Stimulated activated naive B cell treated with anti-CD40 and anti-IgM and Interleukin-4, amounts not matched to agents 10 μg/mL and 1 μg/mL and 100 μg/mL, for 72 hours (primary cell): ENCODE measurements at places on chromosomes 16 and 17.

GRCh38 chr17:50196826-50197225, 4.6 kb downstream of the COL1A1 start:
- DNase-seq, result no peak

GRCh38 chr16:67077871-67078270, 31.9 kb upstream of the PHAF1 start:
- no peak for DNase-seq

DNA sequence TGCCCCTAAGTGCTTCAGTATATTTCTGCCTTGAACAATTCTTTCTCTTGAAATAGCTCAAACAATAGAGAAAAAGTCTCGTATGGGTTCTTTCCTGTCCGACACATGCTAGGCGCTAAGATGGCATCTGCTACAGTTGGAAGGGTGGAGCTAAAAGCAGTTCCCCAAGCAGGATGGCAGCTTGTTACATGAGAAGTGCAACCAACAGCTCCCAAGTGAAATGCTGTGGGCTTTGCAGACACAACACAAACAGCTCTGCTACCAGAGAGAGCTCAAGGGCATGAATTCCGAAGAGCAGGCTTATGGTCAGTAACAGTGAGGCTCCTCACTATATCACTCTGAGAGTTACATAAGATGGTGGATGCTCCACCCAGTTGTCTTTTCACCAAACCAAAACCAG, 83.8 kb downstream of the VPS53 start:
- DNase-seq, result no peak

DNA sequence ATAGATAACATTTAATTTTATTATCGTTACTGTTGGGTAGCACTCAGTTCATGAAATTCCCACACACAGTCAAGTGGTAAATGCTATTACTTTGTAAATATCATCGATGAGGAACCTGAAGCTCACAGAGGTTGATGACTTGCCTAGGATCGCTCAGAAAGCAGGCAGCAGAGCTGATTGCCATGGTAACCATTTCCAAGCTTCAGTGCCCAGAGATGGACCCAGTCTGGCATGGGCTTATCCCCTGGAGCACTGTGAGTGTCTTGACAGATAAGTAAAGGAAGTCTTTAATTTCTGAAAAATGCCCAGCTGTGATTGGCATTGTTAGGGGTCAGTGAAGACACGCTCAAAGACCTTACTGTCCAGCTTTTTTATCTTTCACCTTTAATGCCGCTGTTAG, 95.0 kb downstream of the PRKCB start:
- DNase-seq, result no peak

DNA sequence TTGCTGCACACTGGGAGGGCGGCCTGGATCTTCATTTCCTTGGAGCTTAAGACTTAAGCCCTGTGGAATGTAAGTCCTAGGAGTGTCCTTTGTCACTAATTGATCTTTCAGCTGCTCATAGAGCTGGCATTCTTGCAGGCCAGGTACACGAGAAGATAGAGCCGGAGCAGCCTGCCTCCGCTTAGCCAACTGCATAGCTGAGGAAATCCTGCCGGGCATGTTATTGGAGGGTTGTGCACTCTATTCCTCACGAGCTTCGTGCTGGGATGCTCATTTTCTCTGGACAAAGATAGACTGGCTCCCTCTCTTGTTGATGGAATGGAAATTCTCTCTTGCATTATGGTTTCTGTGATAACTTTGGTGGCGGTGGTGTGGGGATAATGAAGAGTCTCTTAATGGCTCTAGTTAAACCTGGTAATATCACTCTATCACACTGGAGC, 76.9 kb downstream of the RPA1 start:
- no peak for DNase-seq

DNA sequence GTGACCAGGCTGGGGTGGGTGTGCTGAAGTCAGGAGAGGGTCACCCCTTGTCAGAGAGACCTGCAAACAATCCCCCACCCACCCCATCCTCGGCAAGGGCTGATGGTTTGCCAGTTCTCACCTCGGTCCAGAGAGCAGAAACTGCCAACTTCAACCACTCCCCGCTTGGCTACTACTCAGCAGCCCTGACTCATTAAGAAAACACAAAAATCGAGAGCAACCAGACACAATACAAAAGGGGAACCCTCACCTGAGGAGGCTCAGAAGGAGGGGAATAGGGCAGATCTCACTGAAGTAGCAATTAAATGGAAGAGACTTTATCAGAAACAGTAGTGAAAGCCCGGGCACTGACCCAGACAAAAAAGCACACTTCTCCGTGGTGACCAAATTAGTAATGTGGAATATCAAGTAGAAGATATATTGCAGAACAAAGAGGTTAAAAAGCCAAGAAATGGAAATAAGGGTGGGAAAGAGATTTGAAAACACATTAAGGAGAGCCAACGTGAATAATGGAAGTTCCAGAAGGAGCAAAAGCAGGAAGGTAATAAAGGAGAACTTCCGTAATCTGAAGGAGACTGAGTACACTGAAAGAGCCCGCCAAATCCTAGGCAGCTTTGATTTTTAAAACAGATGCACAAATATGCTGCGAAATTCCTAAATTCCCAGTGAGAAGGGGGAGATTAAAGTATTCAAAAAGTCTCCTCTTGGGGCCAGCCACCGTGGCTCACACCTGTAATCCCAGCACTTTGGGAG, 23.6 kb downstream of the CENPV start:
- DNase-seq, result peak; percentile 71

- no peak for DNase-seq
These were observed 358.0 kb downstream of the C16orf95 start for GRCh38 chr16:86959091-86959651.

- no peak for DNase-seq
These were observed 185.1 kb downstream of the RPTOR start for GRCh38 chr17:80729761-80730160.

DNA sequence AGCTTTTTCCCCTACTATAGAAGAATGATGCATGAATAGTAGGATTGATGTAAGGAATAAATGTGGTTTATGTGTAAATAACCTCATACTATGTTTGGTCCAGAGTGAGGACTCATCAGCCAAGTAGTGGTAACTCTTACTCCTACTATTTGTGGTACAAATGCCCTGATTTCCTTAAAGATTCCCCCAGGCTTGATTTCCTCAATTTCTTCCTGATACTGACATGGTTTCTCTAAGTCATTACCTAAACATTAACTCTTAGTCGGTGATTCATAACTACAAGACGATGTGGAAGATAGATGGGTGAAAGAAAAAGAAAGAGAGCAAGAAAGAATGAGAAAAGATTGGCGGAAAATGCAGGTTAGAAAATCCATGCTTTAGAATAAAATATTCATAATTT, 17.2 kb upstream of the MYOCD start:
- no peak for DNase-seq

DNA sequence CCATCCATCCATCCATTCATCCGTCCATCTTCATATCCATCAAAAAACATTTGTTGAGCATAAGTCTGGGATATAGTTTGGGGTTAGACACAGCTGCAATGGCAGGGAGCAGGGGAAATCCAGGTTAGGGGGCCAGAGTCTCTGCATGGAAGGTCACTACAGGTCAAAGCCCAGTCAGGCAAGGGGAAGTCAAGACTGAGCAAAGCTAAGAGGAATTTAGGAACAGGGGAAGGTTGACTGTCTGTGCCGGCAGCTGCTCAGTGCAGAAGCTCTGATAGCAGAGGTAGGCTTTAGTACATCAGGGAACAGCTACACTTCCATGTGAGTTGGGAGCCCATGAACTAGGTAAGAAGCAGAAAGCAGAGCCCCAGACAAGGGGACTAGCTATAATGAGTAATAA, 68.1 kb downstream of the IRF8 start:
- DNase-seq, result no peak

- no peak for DNase-seq
These were observed 29.6 kb downstream of the NLK start for GRCh38 chr17:28071891-28072606.

GRCh38 chr17:81712468-81713003, 452 bp downstream of the SLC25A10 start:
- no peak for DNase-seq

DNA sequence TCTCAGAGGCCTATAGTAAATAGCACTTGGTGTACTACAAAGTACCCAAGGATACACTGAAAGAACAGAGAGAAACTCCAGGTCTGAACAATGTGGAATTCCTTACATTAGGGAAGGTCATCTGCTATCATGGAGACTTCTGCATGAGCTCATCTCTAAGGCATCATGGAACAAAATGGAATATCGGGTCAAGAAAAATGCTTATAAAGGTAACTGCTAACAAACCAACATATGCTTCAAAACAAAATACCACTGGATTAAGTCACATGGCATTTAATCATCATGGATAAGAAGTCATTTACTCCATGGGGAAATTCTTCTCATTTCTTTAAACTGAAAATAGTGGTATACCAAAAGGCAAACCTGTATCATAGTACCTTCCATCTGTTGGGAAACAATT, 34.2 kb downstream of the TXNDC11 start:
- DNase-seq, result no peak
